Effector memory CD8-positive, alpha-beta T cell (primary cell): ENCODE measurements at places on chromosomes 5 and 9.

GRCh38 chr5:151739395-151739794 lies 19.0 kb downstream of the ATOX1 start:
- DNase-seq: no peak

- peak; percentile 7 for DNase-seq
These were observed 33.8 kb upstream of the PANK3 start for GRCh38 chr5:168612996-168613395.

GRCh38 chr5:55629815-55630214 lies 82.3 kb downstream of the SLC38A9 start:
- no peak for DNase-seq

DNA sequence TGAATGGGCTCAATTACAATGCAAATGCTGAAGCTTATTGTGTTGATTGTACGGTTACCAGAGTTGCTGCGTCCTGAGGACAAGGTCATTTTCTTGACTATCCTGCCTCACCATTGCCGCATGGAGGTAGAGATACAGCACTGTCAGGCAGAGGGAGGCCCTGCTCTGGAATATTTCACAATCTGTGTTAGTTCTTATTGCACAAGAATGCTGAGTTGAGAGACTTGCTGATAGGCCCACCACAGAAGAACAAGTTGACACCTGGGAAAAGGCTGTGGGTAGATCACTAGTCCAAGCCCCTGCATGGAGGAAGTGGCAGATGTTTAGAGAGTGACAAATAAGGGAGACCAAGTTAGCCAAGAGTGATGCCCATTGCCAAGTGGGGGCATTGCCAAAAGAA lies 344.5 kb upstream of the ITGA1 start:
- DNase-seq: no peak

- DNase-seq: no peak
These were observed at the start of gene RAI14 for GRCh38 chr5:34656001-34656699. TSS of gene RAI14 (plus strand) at chr5:34656328. CDS start at chr5:34686920, 30,592 bp downstream.

DNA sequence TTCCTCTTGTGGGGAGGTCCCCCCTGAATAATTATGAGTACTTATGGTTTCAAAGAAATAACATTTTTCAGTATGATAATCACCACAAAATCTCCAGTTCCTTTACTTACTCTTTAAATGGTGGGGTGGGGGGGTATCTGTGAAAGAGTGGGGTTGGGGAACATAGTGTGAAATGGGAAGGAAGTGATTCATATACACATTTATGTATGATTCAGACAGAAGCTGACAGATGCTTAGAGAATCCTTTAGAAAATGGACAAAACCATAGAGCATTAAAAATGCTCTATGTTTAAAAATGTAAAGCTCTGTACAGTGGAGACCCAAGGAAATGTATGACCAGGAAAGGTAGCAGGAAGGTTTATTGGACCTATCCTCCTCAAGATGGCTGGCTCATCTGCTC lies 267.5 kb upstream of the GRIA1 start:
- no peak for DNase-seq

DNA sequence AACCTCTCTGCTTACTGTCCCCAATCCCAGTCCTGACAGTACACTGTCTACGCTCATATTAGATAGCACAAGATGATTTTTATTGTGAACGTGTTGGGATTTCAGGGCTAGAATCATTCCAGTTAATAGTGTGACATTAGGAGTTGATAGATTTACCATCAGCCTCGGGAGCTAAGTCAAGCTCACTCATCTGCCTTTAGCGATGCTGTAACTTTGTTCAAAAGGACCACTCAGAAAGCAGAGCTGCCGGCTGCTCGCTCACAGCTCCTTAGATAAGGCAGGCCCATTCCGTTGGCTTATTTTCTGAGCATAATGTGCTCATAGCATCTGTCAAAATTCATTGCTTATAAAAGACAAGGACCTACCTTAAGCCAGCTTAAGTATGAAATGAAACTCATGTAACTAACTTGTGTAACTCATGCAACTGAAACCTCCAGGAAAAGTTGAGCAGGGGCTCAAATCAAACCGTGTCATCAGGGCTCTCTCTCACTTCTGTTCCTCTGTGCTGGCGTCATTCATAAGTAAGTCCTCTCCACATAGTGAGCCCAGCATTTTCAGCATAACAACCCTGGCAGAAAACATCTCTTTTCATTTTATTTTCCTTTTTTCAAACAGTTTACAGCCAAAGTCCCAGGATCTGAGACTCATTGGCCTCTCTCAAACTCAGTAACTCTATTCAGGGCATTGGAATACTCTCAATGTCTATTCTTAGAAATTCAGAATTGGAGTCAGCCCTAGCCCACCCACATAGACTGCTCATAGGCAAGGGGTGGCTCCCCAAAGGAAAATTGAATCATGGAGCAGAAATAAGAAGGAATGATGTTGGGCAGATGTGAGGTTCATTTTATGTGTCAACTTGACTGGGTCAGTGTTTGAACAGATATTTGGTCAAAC lies 208.8 kb downstream of the MAN2A1 start:
- DNase-seq: no peak

GRCh38 chr5:164233791-164234190 lies 728.4 kb downstream of the MAT2B start:
- no peak for DNase-seq

GRCh38 chr5:85647349-85648127 lies 970.2 kb upstream of the COX7C start:
- DNase-seq: no peak

GRCh38 chr9:96554801-96555566 lies 64.7 kb downstream of the CDC14B start:
- no peak for DNase-seq
